CD4-positive, alpha-beta memory T cell (primary cell): ENCODE measurements at places on chromosomes 6 and 20. TPM values are rescaled to one million over a fixed set of nuclear protein-coding genes. Genes with fewer than 3 reads are reported as not detected.

OR2H1 gene
- not detected for total RNA-seq

- no peaks in the 10 kb centered on the region for H3K36me3 ChIP-seq
- peaks cover 22% of the 10 kb centered on the region for H3K4me1 ChIP-seq
- H3K27ac ChIP-seq, result peak overlapping the region; percentile 99
- peak overlapping the region; percentile 95 for H3K4me3 ChIP-seq
Observed at GRCh38 chr6:73652637-73653570, 888 bp downstream of the SLC17A5 start.

DNA sequence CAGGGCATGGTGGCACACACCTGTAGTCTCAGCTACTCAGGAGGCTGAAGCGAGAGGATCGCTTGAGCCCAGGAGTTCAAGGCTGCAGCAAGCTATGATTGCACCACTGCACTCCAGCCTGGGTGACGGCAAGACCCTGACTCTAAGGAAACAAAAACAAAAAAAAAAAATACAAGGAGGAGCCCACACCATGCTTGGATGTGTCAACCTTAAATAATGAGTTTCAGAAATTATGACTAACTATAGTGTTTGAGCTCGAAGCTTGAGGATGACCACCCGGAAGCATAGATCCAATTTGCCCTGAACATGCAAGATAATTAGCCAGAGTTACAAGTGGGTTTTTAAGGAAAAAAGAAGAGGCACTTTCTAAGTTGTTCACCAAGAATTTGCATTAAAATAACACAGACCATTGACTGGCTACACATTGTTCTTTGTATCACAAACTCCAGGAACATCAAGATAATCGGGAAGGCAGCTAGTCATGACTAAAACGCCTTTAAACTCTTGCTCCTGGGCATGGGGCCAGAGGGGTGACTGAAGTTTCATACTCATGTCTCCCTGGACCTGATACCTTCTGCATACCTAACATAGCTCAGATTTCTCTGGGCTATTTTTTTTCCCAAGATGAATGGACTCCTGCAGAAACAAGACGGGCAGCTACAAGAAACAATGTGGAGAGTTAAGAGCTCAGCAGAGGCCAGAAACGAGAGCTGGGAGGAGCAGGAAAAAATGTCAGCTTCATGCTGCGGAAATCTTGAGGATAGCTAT is 289.6 kb downstream of the PREX1 start:
- H3K4me1 ChIP-seq, result no peaks in the 10 kb centered on the region
- no peaks in the 10 kb centered on the region for H3K27me3 ChIP-seq
- H3K4me3 ChIP-seq, result no peak overlapping the region

DNA sequence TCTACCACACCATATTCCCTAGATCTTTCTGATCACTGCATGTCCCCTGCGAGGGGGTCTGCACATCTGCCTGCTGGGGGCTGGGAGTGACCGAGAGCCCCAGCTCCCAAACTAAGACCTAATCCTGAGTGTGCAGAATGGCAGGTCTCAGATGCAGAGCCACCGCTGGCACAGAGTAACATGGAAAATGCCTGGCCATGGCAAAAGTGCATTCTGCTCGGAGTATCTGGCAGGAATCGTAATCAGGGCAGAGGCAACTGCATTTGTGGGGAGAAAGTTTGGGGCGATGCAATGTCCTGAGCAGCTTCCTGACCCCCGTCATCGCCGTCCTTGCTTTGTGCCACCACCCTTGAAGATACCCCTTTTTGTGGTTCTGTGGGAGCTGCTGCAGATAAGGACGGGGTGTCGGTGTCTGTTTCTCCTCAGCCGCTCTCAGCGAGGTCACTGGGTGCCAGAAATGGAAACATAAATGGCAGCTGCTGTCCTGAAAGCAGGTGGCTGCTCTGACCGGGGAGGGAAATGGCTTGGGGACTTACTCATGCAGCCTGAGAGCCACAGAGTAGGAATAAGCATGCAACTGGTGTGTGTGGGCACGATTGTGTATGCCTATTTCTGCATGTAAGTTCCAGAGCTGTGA is 157.9 kb downstream of the LY86 start:
- H3K27ac ChIP-seq, result no peak overlapping the region
- H3K27me3 ChIP-seq, result no peaks in the 10 kb centered on the region
- peaks cover 7% of the 10 kb centered on the region for H3K4me1 ChIP-seq
- no peaks in the 10 kb centered on the region for H3K36me3 ChIP-seq
- no peak overlapping the region for H3K4me3 ChIP-seq
- no peak for DNase-seq

DNA sequence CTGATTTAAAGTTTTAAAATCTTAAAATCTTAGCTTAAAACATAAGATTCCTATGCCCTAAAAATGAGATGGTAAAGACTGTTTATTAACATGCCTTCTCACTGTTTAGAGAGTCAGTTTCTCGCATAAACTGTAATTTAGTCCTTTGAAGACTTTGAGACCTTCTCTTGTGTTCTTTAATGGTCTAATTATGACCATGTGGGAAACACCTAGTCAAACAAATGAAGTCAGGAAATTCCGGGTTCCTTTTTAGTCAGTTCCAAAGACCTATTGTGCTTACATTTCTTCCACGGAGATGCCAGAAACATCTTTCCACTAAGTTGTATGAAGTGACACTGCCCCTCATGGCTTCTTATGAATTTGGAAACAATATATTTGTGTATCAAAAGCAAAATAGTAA is 64.2 kb upstream of the KIF25 start:
- H3K4me1 ChIP-seq, result no peaks in the 10 kb centered on the region
- H3K27me3 ChIP-seq, result no peaks in the 10 kb centered on the region
- no peak overlapping the region for H3K27ac ChIP-seq
- H3K36me3 ChIP-seq, result no peaks in the 10 kb centered on the region

DNA sequence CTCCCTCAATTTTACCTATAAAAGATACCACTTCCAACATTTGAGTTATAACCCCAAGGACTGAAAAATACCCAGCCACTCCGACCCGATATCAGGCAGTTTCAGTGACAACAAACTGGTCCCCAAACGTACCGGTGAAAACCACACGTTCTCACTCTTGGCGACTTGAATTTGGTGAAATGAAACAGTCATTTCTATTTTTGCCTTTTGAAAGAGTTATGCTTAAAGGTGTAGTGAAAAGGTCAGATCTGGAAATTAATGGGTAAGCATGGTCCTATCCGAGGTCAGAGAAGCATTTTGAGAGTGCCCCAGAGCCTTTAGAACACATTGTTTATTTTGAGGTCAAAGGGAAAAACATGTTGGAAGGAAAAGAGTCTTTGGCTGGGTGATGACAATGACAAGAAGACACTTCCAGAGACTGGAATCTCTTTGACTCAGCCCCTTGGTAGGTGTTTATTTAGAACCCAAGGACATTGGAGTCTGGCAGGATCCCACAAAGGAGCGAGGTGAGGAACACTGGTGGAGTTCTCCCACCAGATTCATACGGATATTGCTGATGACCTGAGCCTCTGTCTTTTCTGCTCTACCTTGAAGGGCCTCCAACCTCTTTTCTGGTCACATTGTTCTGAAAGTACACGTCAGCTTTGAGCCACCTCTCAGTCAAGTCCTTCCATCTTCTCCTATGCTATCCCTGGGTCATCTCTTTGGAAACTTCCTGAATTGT is 235.0 kb downstream of the GMPR start:
- H3K36me3 ChIP-seq, result no peaks in the 10 kb centered on the region
- no peak overlapping the region for H3K4me3 ChIP-seq
- H3K27me3 ChIP-seq, result no peaks in the 10 kb centered on the region
- peaks cover 66% of the 10 kb centered on the region for H3K4me1 ChIP-seq
- H3K27ac ChIP-seq, result peak overlapping the region; percentile 52

- no peaks in the 10 kb centered on the region for H3K4me1 ChIP-seq
- H3K27me3 ChIP-seq, result no peaks in the 10 kb centered on the region
- H3K27ac ChIP-seq, result no peak overlapping the region
- DNase-seq, result no peak
- H3K36me3 ChIP-seq, result no peaks in the 10 kb centered on the region
Observed at GRCh38 chr20:10902576-10903282, 228.9 kb upstream of the JAG1 start.

GRCh38 chr20:23362392-23363256 is 642 bp downstream of the GZF1 start:
- peak overlapping the region; percentile 90 for H3K27ac ChIP-seq
- no peaks in the 10 kb centered on the region for H3K27me3 ChIP-seq
- H3K36me3 ChIP-seq, result no peaks in the 10 kb centered on the region

RBM24 gene
- total RNA-seq, result not detected

DNA sequence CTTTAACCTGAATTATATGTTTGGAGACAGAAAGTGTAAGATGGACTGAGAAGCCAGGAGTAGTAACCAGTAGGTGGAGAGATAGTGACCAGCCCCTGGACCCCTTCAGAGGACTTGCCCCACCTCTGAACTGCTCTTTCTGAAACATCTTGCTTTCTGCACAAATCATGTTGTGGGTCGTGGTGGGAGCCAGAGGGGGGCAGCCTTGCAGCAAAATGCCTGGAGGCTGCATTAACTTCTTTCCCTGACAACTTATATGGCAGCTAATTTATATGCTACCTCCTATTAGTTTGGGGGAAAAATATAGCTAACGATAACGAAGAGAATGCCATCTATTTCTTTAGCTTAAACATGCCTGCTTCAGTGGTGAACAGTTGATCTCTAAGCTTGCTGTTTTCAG is 859.8 kb downstream of the MAFB start:
- DNase-seq, result no peak
- H3K27ac ChIP-seq, result no peak overlapping the region
- H3K4me1 ChIP-seq, result no peaks in the 10 kb centered on the region
- H3K36me3 ChIP-seq, result no peaks in the 10 kb centered on the region
- H3K4me3 ChIP-seq, result no peak overlapping the region

GRCh38 chr6:136031982-136032381 is 180.5 kb downstream of the PDE7B start:
- no peaks in the 10 kb centered on the region for H3K4me1 ChIP-seq
- H3K27me3 ChIP-seq, result no peaks in the 10 kb centered on the region
- H3K36me3 ChIP-seq, result no peaks in the 10 kb centered on the region

DNA sequence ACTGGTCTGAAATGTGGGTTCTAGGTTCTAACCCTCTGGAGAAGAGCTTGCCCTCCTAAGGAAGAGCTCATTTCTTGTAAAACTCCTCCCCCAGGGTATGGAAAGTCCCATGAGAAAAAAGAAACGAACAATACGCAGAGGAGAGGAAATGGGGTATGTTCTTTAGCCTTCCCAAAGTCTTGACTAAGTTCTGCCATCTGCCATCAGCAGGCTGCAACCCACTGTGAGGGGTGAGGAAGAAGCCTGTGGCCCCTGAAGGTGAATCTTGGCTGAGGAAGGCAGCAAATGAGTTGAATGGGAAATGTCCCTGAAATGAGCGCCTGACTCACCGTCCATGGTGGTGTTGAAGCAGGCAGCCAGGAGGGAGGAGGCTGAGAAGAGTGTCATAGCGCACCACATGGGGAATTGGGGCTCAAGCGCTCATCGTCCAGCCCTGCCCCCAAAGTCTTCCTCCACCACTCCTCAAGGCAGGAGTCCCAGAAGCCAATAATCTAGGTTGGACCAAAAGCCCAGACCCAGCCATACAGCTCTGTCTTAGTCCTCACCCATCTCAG is 10.4 kb upstream of the MATN4 start:
- no peaks in the 10 kb centered on the region for H3K27me3 ChIP-seq
- no peak overlapping the region for H3K27ac ChIP-seq
- no peaks in the 10 kb centered on the region for H3K36me3 ChIP-seq
- H3K4me1 ChIP-seq, result peaks cover 29% of the 10 kb centered on the region
- no peak overlapping the region for H3K4me3 ChIP-seq
- DNase-seq, result no peak

DNA sequence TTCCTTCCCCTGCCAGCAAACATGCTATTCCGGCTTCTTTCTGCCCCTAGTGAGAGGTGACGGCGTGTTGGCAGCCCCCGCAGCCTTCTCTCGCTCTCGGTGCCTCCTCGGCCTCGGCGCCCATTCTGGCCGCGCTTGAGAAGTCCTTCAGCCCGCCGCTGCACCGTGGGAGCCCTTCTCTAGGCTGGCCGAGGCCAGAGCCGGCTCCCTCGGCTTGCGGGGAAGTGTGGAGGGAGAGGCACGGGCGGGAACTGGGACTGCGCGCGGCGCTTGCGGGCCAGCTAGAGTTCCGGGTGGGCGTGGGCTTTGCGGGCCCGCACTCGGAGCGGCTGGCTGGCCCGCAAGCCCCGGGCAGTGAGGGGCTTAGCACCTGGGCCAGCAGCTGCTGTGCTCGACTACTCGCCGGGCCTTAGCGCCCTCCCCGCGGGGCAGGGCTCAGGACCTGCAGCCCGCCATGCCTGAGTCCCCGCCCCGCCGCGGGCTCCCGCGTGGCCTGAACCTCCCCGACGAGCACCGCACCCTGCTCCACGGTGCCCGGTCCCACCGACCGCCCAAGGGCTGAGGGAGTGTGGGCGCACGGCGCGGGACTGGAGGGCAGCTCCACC is 20.0 kb upstream of the PXDC1 start:
- H3K27me3 ChIP-seq, result peaks cover 4% of the 10 kb centered on the region
- no peak for DNase-seq
- H3K4me3 ChIP-seq, result no peak overlapping the region
- no peaks in the 10 kb centered on the region for H3K4me1 ChIP-seq
- H3K27ac ChIP-seq, result no peak overlapping the region

- no peaks in the 10 kb centered on the region for H3K27me3 ChIP-seq
- no peak for DNase-seq
- H3K4me3 ChIP-seq, result no peak overlapping the region
- no peaks in the 10 kb centered on the region for H3K4me1 ChIP-seq
Observed at GRCh38 chr6:139927236-139927635, 552.8 kb upstream of the CITED2 start.

GRCh38 chr6:76881414-76881813 is 581.9 kb downstream of the HTR1B start:
- H3K4me3 ChIP-seq, result no peak overlapping the region
- H3K27ac ChIP-seq, result no peak overlapping the region
- H3K27me3 ChIP-seq, result no peaks in the 10 kb centered on the region
- H3K36me3 ChIP-seq, result no peaks in the 10 kb centered on the region
- no peaks in the 10 kb centered on the region for H3K4me1 ChIP-seq
- no peak for DNase-seq

TRAPPC3L gene
- not detected for total RNA-seq

HRH3 gene
- not detected for total RNA-seq

GRCh38 chr6:132011582-132011981 is 60.4 kb upstream of the CCN2 start:
- no peaks in the 10 kb centered on the region for H3K27me3 ChIP-seq
- DNase-seq, result no peak
- H3K4me3 ChIP-seq, result no peak overlapping the region

DNA sequence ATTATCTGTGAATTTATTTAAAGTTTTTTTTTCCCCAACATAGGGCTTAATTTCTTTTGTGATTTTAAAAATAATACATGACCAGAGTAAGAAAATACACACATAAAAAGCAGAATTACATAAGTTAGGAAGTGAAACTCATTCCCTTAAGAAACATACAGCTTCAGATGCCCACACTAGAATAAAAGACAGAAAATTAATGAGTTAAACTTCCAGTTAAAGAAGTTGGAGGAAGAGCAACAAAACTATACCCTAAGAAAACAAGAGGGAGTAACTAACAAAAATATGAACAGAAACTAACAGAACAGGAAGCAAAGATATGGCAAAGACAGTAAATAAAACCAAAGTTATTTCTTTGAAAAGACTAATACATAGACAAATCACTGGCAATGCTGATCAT is 107.6 kb upstream of the CEP85L start:
- H3K36me3 ChIP-seq, result no peaks in the 10 kb centered on the region
- DNase-seq, result no peak
- H3K27me3 ChIP-seq, result no peaks in the 10 kb centered on the region
- no peak overlapping the region for H3K27ac ChIP-seq
- H3K4me1 ChIP-seq, result peaks cover 7% of the 10 kb centered on the region
- no peak overlapping the region for H3K4me3 ChIP-seq

- H3K4me1 ChIP-seq, result no peaks in the 10 kb centered on the region
- no peaks in the 10 kb centered on the region for H3K27me3 ChIP-seq
- H3K4me3 ChIP-seq, result no peak overlapping the region
Observed at GRCh38 chr6:141261672-141262060, 871.1 kb upstream of the GJE1 start.
